ENCODE measurements at places on chromosomes 1 and 21.

GRCh38 chr1:173871500-173871899 is 3.3 kb downstream of the ZBTB37 start:
- DNase-seq, result no peak

- DNase-seq, result no peak
Observed at GRCh38 chr1:54218883-54219687, 19.1 kb downstream of the MRPL37 start.

GRCh38 chr1:211825980-211826379 is 4.6 kb downstream of the LPGAT1 start:
- DNase-seq, result no peak

- DNase-seq, result no peak
Observed at GRCh38 chr1:19368964-19369363, 56.8 kb downstream of the SLC66A1 start.

GRCh38 chr1:230877924-230878590 is 9.7 kb upstream of the C1orf198 start:
- DNase-seq, result no peak

GRCh38 chr1:246592695-246593094 is 26.4 kb downstream of the CNST start:
- DNase-seq, result no peak

DNA sequence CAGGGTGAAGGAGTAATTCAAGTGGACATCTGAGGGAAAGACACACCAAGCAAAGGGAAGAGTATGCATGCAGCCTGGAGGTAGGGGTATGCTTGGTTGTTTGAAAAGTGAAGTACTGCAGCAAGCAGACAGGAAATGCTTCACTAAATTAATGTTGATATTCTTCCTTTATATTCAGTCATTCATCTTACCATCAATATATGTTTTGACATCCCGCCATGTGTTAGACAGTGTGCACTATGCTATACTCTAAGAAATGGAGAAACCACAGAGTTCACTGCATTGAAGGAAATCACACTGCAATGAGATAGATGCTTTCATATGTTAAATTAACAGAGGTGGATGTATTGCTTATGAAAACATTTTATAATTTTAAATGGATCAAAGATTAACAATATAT is 82.9 kb downstream of the HSPA13 start:
- DNase-seq, result no peak
